ENCODE measurements at places on chromosomes 11 and 22.

GRCh38 chr22:45966895-45967365 lies 10.0 kb downstream of the WNT7B start:
- DNase-seq: no peak

- no peak for DNase-seq
Observed at GRCh38 chr11:74507582-74507981, 14.1 kb upstream of the LIPT2 start.

DNA sequence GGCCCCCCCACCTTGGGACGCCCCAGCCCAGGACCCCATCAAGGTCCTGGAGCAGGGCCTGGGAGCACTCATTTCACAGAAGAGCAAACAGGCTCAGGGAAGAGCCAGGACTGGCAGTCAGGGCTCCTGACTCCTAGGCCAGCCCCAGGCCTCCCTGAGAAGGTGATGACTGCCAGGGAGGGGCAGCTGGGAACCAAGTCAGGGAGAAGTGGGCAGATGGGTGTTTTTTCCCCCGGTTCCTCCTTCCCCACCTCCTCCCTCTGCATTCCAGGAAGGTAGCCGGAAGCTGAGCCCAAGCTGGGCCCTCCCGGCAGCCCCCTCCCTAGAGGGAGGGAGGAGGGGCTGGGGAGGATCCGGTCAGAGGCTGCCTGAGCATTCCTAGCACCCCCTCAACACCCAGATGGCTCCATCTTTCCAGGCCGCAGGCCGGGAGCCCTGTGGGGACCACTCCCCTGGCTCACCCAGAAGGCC lies 19.6 kb downstream of the MYRF start:
- no peak for DNase-seq

- DNase-seq: no peak
Observed at GRCh38 chr22:19146215-19146968, 1.9 kb upstream of the ESS2 start.

DNA sequence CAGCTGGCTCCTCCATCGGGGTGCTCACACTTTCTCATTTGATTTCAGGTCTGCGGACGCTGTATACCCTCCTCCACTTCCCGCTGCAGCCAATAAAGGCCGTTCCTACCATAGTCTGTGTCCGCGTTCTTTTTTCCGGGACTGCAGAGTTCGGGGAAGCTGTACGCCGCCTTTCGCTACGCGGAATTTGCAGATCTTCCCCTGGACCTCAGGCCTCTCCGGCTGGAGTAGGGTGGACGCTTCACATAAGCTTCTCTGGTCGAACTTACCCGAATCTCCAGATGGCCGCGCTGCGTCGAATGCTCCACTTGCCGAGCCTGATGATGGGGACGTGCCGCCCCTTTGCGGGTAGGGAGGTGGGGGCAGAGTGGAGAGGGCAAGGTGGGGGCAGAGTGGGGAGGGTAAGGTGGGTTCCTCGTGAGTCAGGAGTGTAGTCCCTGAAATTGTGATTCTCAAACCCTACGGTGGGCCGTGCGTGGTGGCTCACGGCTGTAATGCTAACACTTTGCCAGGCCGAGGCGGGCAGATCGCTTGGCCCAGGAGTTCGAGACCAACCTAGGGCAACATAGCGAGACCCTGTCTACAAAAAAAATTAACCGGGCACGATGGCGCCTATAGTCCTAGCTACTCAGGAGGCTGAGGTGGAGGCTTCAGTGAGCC lies 617 bp downstream of the CSKMT start:
- peak; percentile 65 for DNase-seq

- no peak for DNase-seq
Observed at GRCh38 chr22:46148816-46149511, 1.4 kb upstream of the PPARA start.

Measured in EH (cell line).